MG63 (cell line): ENCODE measurements at places on chromosomes 2 and 18. TPM values are rescaled to one million over a fixed set of nuclear protein-coding genes. Genes with fewer than 3 reads are reported as not detected.

- no peak for DNase-seq
Measured at GRCh38 chr18:41326311-41326710, 628.7 kb upstream of the PIK3C3 start.

DNA sequence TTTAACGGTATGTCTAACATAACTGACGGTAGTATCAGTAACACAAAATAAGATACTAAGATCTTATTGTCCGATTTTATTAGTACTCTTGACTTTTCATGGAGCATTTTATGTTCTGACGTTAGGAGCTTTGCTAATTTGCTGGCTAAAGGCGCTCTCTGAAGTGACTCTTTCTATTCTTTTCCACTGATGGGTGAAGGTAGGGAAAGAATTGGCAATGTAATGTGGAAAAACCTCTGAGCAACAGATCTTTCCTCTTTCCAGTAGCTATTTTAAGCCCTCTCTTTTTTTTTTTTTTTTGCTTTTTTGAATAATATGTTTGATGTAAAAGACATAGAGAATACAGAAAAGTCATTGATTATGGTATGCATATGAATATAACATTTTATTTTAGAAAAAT, 4.6 kb downstream of the CCNYL1 start:
- DNase-seq, result no peak

DNA sequence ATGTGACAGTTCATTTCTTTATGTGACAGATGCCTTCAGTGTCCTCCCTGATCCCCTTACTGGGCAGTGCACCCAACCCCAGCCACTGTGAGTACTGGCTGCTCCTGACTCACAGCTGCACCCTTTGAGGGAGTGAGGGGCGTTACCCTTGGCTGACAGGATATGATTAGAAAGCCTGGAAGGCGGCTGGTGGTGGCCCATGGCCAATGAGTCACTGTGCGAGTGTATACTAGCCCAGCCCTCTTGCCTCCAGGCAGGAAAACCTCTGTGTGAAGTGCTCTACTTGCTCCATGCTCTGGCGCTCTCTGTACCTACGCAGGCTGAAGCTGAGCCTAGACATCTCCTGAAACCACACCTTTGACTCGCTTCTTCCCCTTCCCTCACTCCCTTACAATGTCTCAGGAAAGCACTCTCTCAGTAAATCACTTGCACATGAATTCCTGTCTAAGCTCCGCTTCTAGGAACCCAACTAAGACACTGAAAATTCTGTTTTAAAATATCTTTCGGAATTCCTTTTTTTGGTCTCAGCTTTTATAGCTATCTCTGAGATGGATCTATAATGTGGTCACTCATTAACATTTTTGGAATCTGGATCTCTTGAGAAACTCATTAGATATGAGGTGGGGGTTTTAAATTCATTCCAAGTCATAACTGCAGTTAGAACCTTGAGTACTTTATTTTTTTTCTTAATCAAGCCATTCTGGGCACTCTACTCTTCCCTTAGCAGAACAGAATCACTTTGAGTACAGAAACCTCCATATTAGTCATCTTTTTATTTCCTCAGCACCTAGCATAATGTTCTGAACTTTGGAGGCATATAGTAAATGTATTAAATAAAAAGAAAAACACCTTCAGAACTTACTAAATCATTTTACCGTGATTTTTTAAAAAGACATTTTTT, 25.3 kb upstream of the STAM2 start:
- peak; percentile 99 for DNase-seq

DNA sequence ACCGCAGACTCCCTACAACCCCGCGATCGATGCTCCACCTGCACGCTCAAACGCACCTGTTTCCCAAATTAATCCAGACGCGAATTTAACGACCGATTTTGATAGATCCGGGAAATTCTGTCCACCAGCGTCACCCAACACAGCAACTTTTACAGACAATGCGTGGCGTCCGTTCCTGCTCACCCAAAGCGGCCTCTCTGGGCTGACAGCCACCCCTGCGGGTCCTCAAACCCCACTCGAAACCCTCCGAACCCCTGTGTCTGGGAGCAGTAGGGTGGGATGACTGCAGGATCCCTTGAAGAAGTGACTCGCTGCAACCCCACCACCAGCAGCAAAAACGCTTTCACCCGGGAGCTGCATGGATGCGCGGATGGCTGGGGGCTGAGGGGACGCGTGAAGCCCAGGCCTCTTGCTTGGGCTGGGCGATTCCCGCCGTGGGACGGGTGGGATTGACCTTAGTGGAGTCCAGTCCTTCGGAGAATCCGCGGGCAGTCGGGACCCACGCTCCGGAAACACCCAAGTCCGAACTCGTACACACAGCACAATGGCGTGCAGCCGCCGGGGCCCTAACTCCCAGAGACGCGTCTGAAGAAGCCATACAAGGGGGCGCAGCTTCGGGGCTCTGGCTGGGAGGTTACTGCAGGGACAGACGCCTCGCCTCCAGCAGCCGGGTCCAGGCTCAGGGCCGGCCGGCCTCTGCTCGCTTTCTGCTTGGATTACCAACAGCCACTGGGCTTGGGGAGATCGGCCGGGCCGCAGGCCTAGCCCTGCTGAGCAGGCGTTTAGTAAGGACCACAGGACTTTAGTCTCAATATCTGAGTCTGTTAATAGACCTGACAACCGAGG, 31.1 kb upstream of the ATP6V1B1 start:
- DNase-seq, result no peak

GRCh38 chr18:79560042-79560860, 119.4 kb upstream of the CTDP1 start:
- no peak for DNase-seq

- no peak for DNase-seq
Measured at GRCh38 chr2:1010415-1010930, 59.8 kb downstream of the SNTG2 start.

DNA sequence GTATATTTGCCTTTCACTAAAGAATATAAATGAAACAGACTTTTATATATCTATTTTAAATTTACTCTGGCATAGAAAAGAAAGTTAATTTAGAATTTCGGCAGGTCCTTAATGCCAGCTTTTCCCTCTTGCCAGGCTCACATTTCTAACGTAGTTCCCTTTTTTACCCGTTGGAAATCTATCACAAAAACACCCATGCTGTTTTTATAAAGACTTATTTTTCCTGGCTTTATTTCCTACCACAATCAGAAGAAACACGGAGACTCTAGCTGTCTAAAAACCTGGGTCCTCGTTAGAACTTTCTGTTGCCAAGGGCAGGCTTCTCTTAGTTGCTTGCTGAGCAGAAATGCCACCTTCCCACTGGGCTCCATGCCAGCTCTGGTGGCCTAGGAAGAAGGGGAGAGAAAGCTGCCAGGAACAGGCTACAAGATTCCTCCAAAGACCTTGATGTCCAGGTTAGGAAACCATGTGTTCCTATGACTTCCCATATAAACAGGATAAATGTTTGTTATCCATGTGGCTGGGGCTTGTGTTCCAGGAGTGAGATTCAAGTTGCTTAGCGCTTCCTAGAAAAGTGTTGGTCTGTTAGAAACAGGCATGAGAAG, 17.8 kb upstream of the TMEM18 start:
- DNase-seq, result no peak

DNA sequence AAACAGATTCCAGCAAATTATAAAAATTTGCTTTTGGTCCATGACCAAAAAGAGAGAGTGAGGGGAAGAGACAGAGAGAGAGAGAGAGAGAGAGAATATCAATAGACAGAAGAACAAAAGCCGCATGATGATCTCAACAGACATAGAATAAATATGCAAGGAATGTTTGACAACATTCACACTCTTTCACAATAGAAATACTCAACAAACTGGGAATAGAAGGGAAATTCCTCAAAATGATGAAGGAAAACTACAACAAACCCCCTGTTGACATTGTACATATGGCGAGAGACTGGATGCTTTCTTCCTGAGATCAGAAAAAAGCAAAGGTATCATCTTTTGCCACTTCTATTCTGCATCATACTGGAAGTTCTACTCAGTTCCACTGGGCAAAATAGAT, 309.7 kb downstream of the RAD51AP2 start:
- DNase-seq, result no peak

DNA sequence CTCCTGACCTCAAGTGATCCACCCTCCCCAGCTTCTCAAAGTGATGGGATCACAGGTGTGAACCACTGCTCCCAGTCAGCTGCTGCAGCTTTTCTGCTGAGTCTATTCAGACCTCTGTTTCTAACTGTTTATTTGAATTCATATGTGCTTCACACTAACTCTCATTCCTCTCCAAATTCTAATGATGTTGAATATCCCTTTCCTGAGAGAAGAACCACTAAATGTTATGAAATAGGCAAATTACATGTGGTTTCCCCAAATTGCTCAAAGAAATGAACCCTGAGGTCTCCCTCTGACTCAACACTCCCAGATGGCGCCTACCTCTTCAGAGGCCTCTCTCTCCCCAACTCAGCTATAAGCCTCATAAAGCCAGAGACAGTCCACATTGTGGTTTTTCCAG, 98.6 kb downstream of the IRS1 start:
- no peak for DNase-seq

- no peak for DNase-seq
Measured at GRCh38 chr18:68441241-68441640, 273.7 kb downstream of the TMX3 start.

DNA sequence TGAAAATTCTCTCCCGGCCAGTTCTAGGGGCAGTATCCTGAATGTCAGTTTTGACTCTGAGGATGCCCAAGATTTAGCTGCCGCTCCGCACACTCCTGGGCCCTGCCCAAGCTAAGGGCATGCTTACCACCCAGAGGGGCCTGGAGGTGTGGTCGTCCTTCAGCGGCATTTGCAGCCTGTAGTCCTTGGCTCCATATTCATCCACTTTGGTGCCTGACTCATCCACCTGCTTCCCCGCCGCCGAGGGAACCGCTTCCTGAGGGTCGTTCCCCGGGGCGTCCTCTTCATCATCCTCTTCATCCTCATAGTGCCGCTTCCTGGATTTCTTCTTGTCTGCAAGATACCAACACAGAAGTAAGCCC, 577 bp downstream of the ERCC3 start:
- DNase-seq, result peak; percentile 20

The SLC25A12 gene
- 19.5 and 21.7 TPM in 2 replicates for total RNA-seq

The SCN1A gene
- not detected in 2 replicates for total RNA-seq
